ENCODE measurements at places on chromosomes 4 and X.

- peak; percentile 69 for DNase-seq
These were observed 20.0 kb downstream of the CFAP97 start for GRCh38 chr4:185183622-185184281.

- DNase-seq, result peak; percentile 71
These were observed 17.1 kb downstream of the GAK start for GRCh38 chr4:915041-915474.

GRCh38 chr4:99811850-99812249, 4.8 kb upstream of the DAPP1 start:
- peak; percentile 78 for DNase-seq

- DNase-seq, result no peak
These were observed 172.5 kb downstream of the TSPAN5 start for GRCh38 chr4:98485816-98486345.

GRCh38 chrX:75748431-75748830, 36.6 kb downstream of the MAGEE2 start:
- no peak for DNase-seq

GRCh38 chrX:52574416-52575275, 57.8 kb upstream of the XAGE1B start:
- peak; percentile 62 for DNase-seq

Measured in KBM-7 (cell line).